ENCODE measurements at places on chromosomes 7 and 10. TPM values are rescaled to one million over a fixed set of nuclear protein-coding genes. Genes with fewer than 3 reads are reported as not detected.
A peak's percentile ranks its signal among the peaks of the same experiment; 100 is the strongest.

The NPSR1 gene
- total RNA-seq: not detected

DNA sequence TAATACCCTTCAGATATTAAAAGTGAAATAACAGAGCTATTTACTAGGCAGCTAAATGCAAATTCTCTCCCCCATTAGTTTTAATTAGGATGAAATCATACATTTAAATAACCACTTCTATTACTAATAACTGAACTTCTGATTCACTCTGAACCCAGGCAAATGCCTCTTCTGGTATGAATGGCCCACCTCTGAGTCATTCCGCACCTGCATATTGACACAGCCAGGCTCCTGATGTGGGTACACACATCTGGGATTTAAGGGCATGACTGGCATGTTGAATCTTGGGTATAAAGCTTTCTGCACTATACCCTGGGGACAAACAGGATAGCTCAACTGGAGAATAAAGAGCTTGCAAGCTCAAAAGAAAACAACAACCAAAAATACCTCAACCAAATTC lies 140.9 kb downstream of the AUTS2 start:
- DNase-seq: no peak

GRCh38 chr7:102061981-102062390 lies 224.7 kb upstream of the SH2B2 start:
- peak; percentile 95 for DNase-seq

- no peak for DNase-seq
Measured at GRCh38 chr7:111492234-111492633, 70.1 kb downstream of the IMMP2L start.

GRCh38 chr10:17453373-17454091 lies 863 bp downstream of the ST8SIA6 start:
- DNase-seq: peak; percentile 16

- DNase-seq: no peak
Measured at GRCh38 chr7:124791426-124791825, 25.8 kb upstream of the GPR37 start.
